ENCODE measurements at places on chromosomes 2 and 18.
A peak's percentile ranks its signal among the peaks of the same experiment; 100 is the strongest.

DNA sequence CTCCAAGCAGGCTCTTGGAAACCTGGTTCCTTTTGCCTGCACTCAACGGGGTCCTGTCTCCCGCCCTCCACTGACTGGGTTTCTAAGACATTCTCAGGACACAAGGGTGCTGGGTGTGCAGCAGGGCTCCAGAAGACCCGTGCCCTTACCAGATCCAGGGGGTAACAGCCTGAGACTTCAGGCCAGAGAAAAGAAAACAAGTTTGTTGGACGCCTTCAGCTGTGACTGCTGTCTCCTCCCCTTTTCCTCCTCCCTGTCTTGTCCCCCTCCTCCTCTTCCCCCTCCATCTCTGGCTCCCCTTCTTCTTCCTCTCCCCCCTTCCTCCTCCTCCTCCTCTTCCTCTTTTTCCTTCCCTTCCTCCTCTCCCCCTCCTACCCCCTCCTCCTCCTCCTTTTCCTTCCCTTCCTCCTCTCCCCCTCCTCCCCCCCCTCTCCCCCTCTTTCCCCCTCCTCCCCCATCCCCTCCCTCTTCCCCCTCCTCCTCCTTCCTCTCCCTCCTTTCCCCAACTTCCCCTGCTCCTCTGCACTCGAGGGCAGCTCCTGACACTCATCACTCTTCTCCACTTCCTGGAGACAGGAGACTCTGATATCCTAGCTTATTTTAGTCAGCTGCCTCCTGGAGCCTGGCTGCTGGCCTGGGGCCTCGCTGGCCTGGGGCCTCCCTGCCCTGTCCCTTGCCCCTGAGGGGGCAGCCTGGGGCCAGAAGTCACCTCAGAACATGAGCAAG lies 12.4 kb downstream of the ADRA2B start:
- DNase-seq: no peak

GRCh38 chr2:139034064-139034463 lies 253.9 kb upstream of the NXPH2 start:
- DNase-seq: no peak

DNA sequence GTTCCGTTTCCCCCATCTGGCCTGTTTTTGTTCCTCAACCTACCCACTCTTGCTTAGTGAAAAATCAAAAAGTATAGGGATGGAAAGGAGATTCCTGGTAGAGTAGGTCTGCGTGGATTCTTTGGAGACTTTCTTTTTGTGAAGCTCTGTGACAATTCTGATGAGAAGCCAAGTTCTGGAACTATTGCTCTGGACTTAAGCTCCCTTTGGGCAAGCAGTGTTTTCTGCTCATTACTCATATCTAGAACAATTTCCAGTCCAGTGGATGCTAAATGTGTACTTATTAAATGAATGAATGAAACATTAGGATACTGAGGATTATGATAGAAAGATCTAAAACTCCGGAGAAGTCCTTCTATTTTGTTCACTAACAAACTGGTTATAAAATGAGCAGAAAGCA lies 76.5 kb downstream of the SOCS6 start:
- DNase-seq: no peak

DNA sequence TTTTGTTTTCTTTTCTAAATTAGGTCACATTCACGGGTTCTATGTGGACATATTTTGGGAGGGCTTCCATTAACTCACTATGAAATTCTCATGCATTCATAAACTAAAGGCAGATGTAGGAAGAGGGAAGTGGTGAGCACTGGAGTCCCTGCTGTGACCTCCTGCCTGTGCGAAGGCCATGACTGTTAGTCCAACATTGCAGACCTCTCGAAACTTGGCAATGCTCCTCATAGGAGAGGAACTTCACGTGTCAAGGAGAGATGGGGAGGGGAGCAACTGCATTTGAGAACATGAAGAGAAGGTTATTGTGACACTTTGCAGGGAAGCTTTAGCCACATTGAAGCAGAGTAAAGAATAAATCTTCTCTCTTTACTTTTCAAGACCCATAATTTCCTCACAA lies 126.4 kb upstream of the HNMT start:
- DNase-seq: no peak

DNA sequence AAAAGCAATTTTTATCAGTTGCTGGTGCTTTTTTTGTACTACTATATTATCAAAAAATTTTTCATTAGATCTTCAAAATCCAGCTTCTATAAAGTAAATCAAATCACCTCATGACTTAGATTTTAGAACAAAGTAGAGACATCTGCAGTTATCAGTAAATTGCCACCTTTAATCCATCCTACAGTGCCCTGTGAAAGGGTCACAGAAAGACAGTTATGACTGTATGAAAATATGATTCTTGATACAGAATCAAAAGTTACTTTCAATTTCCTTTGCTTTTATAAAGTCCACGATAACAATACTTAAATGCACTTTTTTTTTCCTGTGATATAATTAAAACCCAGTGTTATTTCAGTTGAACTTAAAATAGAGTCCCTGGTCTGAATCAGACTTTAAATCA lies 61.4 kb downstream of the PRPF40A start:
- no peak for DNase-seq

DNA sequence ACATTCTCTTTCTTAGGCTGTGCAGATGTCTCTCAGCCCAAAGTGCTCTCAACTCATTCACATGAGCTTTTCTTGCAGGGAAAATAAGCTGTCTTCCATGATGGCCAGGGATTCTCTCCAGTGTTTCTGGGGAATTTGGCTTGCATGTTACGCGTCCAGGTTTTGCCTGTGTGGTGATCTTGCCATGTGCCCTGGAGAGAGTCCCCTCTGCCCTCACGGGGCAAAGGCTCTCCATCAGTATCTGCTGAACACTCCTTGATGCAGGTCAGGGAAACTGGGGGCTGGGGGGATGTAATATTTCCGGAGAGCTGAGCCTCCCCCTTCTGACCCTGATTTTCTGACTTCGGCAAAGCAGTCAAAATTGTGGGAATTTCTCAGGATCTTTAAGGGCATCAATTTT lies 87.6 kb downstream of the ACKR3 start:
- DNase-seq: no peak

DNA sequence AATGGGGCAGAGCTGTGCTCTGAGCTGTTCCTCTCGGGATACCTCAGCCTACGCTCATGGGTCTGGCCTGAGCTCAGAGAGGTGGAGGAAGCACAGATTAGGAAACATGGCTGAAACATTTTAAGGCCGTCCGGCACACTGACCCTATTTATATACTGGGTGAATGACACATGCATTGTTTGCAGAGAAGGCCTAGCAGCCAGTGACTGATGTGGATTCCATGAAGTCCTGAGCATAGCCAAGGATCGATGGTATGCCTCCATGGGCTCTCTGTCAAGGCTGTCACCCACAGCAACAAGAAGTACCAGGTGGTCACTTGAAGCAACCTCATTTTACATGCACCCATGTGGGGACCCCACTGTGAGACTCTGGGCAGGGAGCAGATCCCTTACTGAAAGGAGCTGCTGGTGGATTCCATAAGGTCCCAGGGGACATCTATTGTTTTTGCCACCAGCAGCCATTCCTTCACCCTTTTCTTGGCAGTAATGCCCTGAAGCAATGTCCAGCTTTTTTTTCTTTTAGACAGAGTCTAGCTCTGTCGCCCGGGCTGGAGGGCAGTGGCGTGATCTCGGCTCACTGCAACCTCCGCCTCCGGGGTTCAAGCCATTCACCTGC lies 8.4 kb downstream of the PTMA start:
- no peak for DNase-seq

DNA sequence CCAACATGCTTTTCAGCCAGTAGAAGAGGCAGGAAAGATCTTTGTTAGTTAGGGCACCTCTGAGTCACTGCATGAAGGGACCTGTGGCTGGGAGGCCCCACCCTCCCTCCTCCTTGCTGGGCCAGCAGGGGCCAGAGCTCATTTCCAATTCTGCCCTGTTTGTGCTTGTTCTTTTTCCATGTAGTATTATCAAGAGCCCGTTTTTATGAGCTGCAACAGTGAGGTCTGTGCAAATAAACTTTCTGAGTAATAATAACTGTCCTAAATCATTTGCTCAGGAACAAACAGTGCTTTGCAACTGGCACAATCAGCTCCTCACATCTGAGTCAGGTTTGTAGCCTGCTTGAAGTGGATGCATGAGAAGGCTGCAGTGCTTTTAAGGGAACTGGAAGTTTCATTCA lies 128.0 kb downstream of the ARL4C start:
- DNase-seq: peak; percentile 35

Measured in NCI-H1105 treated with DMSO at 0.1 percent for 48 hours (cell line).